WERI-Rb-1 (cell line): ENCODE measurements at places on chromosomes 4 and X.

- DNase-seq: peak; percentile 68
These were observed 538 bp downstream of the STBD1 start for GRCh38 chr4:76306882-76307659.

- no peak for DNase-seq
These were observed 108.6 kb downstream of the APOOL start for GRCh38 chrX:85112293-85112692.

DNA sequence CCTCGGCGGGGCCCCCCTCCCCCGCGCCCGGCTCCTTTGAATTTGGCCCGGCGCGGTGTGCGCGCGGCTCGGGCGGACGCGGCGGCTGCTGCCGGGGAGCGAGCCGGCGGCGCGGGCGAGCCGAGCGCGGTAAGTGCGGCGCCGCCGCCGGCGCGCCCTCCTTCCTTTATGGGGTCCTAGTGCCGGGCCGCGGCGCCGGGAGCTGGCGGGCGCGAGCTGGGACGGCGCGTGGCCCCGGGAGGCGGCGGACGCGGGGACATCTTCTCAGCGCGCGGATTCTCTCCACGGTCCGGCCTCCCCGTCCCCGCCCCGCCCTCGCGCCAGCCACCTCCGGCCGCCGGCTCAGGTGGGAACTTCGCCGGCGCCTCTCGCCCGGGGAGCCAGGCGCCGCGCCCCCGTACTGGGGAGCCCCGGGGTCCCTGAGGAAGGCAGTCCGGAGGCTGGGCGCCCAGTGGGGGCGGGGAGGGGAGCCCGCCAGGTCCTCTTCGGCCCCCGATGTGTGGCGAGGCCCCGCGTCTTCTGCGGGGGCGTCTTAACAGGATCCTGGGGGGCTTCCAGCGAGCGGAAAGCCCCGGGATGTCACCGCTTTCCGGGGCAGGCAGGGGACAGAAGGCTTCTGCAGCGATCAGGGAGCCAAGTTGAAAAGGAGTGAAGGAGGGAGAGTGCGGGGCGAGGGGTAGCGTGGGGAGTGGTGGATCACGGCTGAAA, 98.4 kb upstream of the TENM3 start:
- peak; percentile 30 for DNase-seq

- no peak for DNase-seq
These were observed 22.0 kb downstream of the ARHGAP24 start for GRCh38 chr4:85496933-85497332.

DNA sequence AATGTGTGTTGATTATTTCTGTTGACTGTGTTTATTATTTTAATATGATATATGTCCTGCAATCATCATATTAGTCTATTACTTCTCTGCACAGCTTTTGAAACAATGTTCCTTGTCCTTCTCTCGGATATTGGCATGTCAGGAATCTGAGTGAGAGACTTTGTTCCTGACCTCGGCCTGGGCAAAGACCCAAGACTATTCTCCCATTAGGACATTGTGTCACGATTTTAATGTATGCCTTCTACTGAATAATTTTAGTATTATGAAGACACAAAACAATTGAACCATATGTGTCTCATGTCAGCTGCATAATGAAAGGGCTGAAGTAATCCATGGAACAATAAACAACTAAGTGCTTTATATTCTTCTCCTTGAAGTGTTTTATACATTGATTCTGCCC, 580.8 kb upstream of the TENM3 start:
- DNase-seq: no peak

DNA sequence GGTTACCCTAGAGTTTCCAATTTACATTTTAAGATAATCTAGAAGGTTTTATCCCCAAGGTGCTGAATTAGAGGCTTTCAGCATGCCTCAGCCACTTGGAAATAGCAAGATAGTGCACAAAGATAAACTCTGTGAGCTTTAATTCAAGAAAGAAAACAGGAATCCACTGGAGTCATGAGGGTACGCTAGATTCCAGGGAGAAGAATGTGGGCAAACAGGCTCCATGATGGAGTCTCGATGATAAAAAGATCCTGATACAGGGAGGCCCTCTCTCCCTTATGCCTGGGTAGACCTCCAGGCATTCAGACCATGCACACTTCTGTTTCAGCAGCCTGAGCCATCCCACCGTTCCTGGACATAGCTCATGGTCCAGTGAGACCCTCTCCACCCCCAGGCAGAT, 344.6 kb upstream of the LCORL start:
- DNase-seq: no peak

GRCh38 chr4:130183766-130184165, 1087.8 kb downstream of the C4orf33 start:
- no peak for DNase-seq

- no peak for DNase-seq
These were observed 169.9 kb downstream of the BMPR1B start for GRCh38 chr4:94927696-94928095.

DNA sequence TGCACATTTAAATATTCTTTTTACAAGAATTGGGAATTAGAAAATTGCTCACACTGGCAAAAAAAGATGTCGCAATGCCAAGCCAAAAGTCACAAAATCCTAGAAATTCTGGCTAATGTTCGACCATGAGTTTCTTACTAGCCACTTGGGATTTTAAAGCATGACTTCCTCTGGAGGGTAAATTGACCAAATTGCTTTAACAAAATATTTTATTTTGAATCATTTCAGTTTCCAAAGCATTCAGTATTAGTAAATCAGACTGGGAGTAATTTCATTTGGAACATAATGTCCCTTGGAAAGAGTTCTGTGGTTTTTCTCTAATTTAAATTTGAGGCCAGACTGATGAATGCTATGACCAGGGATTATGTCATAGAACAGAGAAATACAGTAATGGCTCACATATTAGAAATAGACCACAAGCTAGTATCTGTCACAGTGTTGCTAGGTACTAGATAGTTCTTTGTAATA, 7.6 kb upstream of the CXCL5 start:
- DNase-seq: no peak

- DNase-seq: peak; percentile 71
These were observed 158.8 kb upstream of the PJA1 start for GRCh38 chrX:69323786-69324720.

DNA sequence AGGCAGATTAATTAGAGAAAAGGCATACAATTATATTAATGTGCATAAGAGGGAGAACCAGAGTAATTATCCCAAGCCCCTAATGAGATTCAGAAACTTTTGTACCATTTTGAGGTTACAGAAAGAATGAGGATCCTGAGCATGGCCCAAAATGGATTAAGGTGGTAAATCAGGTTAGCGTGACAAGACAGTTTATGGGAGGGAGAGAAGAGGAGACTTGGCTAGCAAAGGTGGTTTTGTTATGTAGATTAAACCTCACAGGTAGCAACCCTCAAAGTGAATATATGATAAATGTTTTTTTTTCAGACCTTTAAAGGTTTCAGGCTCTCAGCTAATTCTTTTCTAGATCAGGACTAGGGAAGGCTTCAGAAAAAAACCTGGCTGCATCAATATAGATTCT, 781.8 kb downstream of the FAM133A start:
- DNase-seq: no peak

DNA sequence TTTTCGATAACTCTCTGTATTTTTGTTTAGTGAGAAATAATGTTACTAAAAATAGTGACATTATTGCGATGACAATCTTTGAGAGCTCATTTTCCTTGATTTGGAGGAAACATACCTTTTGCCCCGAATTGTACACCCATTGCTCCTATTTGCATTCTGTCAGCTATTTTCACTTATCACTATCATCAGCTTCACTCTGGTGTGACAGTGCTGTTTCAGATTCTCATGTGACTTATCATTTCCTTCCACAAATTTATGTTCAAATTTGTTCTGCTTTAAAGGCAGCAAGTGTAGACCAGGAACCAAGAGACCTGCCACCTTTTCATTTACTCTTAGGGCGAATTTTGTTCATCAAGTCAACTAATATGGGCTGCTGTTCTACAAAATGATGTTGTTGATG, 179.4 kb downstream of the RBM46 start:
- DNase-seq: no peak

DNA sequence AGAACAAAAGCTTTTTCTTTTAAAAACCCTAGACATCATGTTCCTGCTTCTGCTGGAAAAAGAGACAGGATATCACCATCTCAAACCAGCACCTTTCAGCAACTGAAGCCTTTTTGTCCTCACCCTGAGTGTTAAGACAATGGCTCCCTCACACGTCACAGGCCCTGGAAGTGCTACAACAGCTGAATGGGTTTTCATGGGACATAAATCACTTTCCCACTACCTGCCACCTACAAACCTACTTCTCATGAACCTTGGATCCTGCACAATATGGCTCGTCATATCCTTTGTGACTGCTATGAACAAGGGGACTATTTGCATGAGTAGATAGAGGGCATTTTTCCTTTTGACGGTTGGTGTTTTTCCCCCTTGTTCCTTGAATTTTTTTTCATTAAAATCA, 93.6 kb downstream of the TSPAN5 start:
- DNase-seq: peak; percentile 28

DNA sequence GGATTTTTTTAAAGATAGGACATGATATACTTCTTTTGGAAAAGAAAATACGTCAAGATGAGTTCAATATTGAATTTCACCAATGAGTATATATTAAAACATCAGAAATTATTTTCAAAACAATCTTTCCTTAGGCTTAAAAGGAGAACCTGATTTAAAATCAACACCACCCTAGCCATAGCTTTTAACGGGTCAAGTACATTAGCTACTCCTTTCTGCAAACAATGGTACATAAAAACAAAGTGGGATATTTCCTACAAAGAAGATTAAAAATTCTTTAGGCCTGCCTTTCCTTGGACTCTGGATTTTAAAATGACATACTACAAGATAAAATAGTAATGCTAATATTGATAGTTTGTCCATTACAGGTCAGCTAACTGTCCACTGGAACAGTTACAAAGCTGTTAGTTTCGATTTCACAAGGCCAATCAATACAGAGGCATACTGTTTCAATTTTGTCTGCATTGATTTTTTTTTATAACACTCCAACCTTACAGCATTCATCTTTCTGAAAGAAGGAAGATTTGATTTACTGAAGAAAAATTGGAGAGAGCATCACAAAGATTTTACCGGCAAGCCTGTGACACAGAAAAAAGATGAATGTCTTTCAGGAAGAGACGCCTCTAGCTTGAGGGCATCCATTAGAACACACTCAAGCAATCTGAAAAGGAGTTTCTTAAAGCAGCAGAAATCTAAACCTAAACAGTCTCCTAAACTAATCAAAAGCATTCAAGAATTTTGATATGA, 97.2 kb downstream of the MAB21L2 start:
- DNase-seq: no peak

- DNase-seq: no peak
These were observed 131.8 kb upstream of the VCX start for GRCh38 chrX:7711167-7711566.

- no peak for DNase-seq
These were observed 111.2 kb upstream of the TECRL start for GRCh38 chr4:64520421-64520820.
